ENCODE measurements at places on chromosomes 2 and 18. TPM values are rescaled to one million over a fixed set of nuclear protein-coding genes. Genes with fewer than 3 reads are reported as not detected.

GRCh38 chr18:76691800-76692199, 130.6 kb upstream of the ZNF236 start:
- DNase-seq: no peak

DNA sequence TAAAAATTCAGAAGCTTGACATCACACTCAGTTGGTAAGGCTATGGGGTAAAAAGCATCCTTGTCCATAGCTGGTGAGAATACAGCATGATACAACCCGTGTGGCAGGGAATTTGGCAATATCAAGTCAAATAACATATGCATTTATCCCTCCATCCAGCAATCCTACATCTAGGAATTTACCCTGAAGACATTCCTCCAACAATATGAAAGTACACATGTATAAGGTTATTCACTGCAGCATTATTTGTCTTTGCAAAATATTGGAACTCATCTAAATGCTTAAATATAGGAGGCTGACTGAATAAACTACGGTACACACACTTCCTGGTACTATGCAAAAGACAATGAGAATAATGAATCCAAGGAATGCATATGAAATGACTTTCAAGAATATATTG, 101.0 kb downstream of the MEP1B start:
- no peak for DNase-seq

GRCh38 chr2:46989491-46990230, 74.1 kb upstream of the MCFD2 start:
- no peak for DNase-seq

DNA sequence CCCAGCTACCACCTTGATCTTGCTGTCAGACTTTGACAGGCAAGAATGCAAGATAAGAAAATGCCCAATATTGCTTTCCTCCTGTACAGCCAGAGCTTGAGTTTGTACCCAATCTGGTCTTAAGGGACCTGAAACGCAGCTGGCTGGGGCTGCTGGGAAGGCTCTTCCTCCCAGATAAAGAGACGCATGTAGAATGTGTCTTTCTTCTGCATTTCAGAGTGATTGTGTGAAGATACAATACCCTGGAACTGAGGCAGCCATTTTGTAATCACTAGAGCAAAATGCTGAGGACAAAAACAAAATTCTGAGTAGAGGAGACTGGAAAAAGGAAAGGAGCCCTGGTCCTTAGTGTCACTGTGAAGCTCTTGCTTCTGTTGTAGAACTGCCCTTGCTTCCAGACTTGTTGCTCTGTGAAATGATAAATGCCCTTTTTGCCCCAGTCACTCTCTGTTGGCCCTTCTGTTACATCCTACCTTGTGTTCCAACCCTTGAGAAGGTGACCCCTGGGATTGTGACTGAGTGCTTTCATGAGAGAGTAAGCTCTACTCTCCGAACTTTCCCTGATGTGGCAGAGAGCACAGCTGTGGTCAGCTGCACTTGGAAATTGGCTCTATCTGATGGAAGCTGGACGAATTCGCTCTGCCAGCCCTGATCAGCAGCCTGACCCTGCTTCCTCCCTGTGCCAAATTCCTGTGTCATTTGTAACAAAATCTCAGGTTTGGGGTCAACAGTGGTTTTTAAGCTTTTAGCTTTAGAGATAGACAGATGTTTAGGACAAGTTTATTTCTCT, 137.4 kb upstream of the RBMS1 start:
- no peak for DNase-seq

GRCh38 chr2:190763901-190764514, 115.1 kb downstream of the NAB1 start:
- no peak for DNase-seq

DNA sequence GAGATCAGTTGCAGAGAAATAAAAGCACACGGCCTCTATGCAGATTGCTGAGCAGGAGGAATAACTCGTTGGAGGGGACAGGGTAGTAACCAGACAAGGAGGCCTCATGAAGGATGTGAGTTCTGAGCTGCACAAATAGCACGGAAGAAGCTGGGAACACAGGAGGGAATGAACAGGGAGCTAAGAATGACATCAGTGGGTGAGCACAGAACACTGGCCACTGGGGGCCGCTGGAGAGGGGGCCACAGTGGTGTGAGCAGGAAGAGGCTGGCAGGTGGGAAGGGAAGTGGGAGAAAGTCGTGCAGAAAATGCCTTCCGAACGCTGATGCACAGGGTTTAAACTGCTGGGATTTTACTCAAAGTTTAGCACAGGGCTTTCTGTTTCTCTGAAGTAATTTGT, 61.0 kb downstream of the ZAP70 start:
- DNase-seq: peak; percentile 53

DNA sequence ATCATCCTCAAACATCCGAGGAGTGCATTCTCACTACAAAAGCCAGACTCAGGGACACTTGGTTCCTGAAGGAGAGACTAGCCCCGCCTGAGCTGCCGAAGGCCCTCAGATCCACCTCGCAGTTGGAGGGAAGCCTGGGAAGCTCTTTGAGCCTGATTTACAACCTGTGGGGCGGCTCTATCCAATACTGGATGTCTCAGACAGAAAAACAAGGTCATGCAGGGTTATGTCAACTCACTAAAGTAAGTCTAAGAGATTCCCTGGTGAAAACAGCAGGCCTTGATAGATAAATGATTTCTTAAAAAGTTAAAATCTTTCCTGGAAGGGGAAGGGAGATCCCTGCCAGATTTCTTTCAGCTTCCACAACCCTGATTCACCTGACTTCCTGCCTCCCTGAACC, 284.3 kb downstream of the CYP26B1 start:
- DNase-seq: no peak

DNA sequence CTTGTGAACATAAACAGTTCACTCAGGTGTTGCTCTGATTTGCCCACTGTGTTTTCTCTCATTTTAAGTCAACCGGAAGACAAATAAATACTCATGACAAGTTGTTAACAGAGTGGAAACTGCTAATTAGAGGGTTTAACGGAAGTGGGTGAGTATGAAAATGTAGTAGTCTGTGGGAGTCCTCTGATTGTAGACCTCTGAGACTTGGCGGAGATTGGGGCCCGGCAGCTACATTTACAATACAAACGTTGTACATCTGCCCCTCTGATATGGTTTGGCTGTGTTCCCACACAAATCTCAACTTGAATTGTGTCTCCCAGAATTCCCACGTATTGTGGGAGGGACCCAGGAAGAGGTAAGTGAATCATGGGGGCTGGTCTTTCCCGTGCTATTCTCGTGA, 107.3 kb upstream of the FAM98A start:
- DNase-seq: peak; percentile 11

- DNase-seq: peak; percentile 92
Observed at GRCh38 chr2:160269803-160270570, 69.9 kb upstream of the ITGB6 start.

- no peak for DNase-seq
Observed at GRCh38 chr18:7729868-7730267, 162.8 kb downstream of the PTPRM start.

- no peak for DNase-seq
Observed at GRCh38 chr2:76193089-76193488, 482.4 kb upstream of the GCFC2 start.

COL3A1 gene
- 10.9 TPM for total RNA-seq

FOXD4L1 gene
- total RNA-seq: 0.17 TPM

COL4A4 gene
- 0.05 TPM for total RNA-seq

SFT2D3 gene
- 5.8 TPM for total RNA-seq

ESPNL gene
- total RNA-seq: not detected

PLA2R1 gene
- 17.0 TPM for total RNA-seq

ASAP2 gene
- total RNA-seq: 59.6 TPM

Measured in dermis blood vessel endothelial cell (primary cell).